Stimulated activated CD4-positive, alpha-beta T cell treated with anti-CD3 and anti-CD28 coated beads, Interleukin-15, amount 100 ng/mL, for 1 hour (primary cell): ENCODE measurements at places on chromosomes 13 and 19.

DNA sequence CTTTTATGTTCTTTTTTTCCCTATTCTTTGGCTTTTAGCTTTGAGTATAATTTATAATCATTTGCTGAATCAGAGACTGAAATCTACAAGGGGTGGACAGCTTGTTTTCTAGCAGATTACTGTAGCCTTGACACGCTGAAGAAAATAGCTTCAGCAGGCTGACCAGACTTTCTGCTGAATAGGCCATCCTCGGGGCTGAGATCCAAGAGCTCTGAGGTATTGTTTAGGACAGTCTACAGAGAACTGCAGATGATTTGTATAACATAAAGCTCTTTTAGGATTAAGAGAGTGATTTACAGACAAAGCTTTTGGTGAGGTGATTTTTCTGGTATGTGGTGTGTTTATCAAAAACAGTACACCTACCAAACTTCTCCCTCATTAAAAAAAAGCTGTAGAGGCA lies 16.8 kb downstream of the POLR1D start:
- no peak for DNase-seq

GRCh38 chr13:29791997-29792780 lies 58.2 kb downstream of the UBL3 start:
- DNase-seq = no peak

DNA sequence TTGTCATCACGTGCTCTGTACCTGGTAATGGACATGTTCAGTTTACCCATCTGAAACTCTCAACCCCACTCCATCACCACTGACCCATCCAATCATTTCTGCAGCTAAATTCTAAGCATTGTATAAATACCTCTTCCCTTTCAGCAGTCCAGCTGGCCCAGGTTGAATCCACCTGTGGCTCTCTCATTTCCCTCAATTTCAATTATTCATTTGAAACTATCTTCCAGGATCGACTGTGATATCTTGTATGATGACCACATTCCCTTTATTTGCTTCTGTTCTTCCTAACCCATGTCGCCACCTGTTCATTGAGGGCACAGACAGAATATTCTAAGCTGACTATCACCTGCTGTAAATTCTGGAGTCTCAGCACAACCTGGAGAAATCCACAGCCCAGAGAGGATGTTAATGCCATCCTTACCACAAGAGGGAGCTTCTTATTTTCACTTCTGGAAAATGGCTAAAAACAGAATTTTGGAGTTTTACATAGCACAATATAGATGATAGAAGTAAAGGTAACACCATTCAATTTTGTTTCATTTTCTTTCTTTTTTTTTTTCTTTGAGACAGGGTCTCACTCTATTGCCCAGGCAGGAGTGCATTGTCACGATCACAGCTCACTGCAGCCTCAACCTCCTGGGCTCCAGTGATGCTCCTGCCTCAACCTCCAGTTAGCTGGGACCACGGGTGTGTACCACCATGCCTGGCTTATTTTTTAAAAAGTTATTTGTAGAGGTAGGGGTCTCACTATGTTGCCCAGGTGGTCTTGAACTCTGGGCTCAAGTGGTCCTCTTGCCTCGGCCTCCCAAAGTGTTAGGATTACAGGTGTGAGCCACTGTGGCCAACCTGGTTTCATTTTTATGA lies 38.6 kb downstream of the ZNF823 start:
- no peak for DNase-seq

DNA sequence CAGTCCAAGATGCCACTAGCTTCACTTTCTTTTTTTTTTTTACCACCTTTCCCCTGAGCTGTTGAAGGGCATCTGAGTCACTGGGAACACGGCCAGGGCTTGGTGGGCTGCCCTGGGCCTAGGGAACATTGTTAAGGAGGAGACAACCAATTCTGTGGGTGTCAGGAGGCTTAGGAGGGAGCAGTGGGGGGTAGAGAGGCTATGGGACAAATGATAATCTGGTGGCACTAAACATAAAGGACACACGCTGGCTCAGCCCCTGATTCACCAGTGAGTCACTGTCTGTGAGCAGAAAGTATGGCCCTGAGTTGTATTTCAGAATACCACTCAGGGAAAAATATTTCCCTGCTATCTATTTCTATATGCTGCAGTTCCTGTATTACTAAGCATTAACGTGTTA lies 207.8 kb downstream of the DCLK1 start:
- no peak for DNase-seq

DNA sequence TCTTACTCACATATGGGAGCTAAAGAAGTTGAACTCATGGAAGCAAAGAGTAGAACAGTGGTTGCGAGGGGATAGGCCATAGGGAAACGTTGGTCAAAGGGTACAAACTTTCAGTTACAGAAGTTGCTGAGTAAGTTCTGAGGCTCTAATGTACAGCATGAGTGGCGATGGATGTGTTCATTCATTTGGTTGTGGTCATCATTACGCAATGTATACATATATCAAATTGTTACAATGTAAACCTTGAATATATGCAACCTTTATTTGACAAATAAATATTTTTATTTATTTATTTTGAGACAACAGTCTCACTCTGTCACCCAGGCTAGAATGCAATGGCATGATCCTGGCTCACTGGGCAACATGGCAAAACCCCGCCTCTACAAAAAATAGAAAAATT lies 38.7 kb downstream of the ZIC5 start:
- DNase-seq = no peak

- no peak for DNase-seq
These were observed 6.9 kb upstream of the CBY2 start for GRCh38 chr13:45695198-45695730.

- DNase-seq = no peak
These were observed 192.7 kb downstream of the LHFPL6 start for GRCh38 chr13:39410096-39410901.
